ENCODE measurements at places on chromosomes 5 and 9. TPM values are rescaled to one million over a fixed set of nuclear protein-coding genes. Genes with fewer than 3 reads are reported as not detected.
A peak's percentile ranks its signal among the peaks of the same experiment; 100 is the strongest.

DNA sequence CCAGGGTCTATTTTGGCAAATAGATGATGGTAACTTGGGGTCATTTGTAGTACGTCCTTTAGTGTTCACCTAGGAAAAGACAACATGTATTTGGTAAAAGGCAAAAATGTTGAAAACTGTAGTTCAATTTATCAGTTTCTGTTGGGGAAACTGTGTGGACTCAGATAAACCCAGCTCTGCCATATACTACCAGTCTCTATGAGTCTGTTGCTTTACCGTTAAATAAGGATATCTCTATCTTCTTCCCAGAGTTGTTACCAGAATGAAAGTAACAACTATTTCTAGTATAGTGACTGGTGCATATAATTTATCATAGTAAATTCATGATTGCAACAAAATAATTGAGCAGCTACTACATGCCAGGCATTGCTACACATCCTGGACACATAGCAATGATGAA, 3.8 kb upstream of the IQGAP2 start:
- ATAC-seq, result no peak

DNA sequence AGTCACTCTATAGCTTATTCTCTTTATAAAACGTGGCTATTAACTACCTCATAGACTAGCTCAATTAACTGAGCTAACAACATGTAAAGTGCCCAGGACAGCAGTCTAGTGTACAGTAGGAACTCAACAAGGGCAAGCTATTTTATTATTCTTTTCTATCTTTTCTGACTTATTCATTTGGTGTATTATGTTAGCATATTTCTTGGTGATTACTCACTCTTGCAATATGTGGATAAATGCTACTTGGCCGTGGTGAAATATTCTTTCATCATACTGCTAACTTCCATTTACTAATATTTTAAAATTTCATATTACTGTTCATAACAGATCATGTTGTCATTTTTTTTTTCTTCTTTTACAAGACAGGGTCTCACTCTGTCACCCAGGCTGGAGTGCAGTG, 4.9 kb downstream of the SLC25A51 start:
- no peak for ATAC-seq

GRCh38 chr5:84650429-84650828, 265.7 kb upstream of the EDIL3 start:
- no peak for ATAC-seq

The GHR gene
- total RNA-seq, result not detected

DNA sequence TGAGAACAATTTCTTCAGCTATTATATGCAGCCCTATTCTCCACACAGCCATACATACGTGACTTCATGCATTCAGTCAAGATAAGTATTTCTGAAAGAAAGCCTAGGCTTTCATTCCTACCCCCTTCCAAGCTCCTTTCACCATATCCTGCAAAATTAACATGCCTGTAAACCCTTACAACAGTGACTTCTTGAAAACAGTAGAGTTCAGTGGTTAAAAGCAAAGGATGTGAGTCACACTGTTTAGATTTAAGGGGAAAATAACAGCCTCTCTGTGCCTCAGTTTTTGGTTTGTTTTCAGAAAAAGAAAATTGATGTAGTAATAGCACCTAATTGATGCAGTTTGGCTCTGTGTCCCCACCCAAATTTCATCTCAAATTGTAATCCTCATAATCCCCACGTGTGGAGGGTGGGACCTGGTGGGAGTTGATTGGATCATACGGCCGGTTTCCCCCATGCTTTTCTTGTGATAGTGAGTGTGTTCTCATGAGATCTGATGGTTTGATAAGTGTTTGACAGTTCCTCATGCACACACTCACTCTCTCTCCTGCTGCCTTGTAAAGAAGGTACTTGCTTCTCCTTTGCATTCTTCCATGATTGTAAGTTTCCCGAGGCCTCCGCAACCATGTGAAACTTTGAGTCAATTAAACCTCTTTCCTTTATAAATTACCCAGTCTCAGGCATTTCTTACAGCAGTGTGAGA, 264.8 kb downstream of the CETN3 start:
- no peak for ATAC-seq

DNA sequence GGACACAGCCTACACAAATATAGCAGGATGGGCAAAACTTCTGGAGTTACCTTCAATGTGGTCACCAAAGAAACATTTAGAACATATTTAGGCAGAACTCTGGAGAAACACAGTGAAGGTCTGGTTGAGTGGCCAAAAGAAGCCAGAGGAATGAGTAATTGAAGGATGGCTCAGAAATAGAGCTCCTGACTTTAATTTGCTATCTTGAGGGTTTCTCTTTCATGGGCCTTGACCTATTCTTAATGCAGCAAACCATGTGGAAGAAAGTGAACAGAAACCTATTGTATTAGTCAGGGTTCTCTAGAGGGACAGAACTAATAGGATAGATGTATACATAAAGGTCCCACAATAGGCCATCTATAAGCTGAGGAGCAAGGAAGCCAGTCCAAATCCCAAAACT, 650.5 kb downstream of the ACTL7B start:
- no peak for ATAC-seq

The PRELID2 gene
- 7.7 TPM for total RNA-seq

The PCDHGA12 gene
- total RNA-seq, result not detected

The ADGRD2 gene
- not detected for total RNA-seq

DNA sequence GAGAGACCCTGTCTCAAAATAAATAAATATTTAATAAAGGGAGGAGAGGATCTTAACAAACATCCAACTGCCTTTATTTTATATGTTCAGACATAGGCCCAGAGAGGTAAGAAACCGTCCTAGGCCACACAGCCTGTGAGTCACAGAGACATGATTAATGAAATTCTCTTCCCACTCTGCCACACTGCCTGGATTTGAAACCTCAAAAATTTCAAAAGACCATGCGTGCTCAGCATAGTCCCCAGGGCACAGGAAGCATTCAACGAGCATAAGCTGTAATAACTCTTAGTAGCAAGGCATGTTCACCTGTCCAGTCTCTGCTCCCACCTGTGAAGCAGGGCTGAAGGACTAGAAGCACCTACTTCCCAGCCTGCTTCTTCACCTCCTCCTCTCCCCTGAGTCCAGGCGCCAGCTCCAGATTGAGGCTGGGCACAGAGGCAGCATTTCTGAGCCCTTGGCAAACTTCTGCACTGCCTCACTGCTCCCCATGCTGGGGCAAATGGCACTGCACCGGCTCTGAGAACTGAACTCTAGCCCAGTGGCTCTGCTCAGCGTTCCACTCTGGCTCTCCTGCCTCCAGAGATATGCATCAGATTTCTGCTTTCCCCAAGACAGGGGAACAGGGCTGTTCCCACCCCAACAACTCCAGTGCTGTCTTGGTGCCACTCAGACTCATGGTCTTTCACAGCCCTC, 1.1 kb downstream of the FAT2 start:
- peak; percentile 76 for ATAC-seq

The ADRB2 gene
- 1.1 TPM for total RNA-seq

DNA sequence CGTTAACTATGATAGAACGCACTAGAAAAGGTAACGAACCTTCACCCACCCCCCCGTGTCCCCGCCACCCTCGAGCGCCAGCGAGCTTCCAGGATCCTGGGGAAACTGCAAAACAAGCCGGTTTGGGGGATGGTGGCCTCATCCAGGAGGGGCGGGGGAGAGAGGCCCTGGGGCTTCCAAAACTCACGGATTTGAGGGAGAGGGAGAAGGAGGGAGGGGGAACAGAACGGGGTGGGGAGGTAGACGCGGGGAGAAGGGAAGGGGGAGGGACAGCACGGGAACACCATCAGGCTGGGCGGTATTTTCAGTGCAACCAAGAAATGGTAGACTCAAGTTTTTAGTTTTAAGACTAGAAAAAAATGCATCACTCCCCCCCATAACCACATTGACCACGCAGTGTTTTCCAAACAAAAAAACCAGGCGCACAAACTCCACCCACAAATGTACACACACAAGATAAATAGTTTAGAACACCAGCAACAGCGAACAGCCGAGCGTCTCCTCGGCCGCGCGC, 1.4 kb downstream of the NRARP start:
- ATAC-seq, result no peak

The CCL27 gene
- total RNA-seq, result 1.6 TPM

DNA sequence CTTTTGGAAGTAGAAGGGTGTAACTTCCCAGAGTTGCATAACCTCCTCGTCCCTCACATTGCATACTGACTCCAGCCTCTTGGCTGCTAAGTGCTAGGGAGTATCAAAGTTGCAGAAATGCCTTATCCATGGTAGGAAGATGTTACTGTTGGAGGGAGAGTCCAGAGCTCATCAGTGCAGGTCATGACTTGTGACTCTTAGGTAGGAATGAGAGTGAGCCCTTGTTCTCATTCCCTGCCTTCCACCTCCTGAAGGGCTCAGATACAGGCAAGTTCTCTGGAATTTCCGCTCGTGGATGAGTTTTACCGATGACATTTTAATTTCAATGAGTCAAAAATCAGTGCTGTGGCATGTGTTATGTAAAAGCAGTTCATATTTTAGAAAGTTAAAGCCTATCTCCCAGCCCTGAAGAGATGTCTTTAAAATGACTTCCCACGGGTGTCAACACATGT, 17.0 kb downstream of the IRX1 start:
- ATAC-seq, result no peak

DNA sequence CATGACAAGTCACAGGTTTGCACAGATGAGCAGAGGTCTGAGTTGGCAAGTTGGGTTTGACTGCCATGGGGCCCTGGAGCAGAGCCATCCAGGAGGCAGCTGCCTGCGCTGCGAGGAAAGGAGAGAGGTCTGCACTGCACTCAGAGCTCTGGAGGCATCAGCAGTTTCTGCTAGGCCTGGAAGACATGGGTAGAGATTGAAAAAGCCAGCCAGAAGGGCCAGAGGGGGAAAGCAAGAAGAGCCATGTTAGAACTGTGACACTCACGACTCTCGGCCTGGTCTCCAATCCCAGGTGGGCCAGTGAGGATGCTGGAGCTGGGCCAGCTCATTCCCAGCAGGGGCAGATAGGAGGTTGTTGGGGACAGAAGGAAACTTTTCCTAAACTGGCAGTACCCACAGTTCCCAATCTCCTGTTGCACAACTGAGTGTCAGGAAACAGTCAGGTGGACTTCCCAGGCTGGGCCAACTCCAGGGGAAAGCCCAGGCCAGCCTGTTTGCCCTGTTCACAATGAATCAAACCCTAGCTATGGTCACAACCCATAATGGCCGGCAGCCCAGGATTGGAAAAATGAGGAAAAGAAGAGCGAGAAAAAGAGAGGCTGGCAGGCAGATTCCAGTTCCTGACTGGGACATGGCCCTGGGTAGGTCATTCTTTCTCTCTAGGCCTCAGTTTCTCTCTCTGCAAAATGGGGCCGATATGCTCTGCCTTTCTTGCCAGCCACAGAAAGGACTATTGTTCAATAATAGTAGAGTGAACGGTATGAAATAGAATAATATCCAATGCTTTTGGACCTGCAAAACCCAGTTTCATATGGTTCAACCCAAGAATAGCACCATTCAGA, 7.8 kb upstream of the ORM1 start:
- ATAC-seq, result no peak

DNA sequence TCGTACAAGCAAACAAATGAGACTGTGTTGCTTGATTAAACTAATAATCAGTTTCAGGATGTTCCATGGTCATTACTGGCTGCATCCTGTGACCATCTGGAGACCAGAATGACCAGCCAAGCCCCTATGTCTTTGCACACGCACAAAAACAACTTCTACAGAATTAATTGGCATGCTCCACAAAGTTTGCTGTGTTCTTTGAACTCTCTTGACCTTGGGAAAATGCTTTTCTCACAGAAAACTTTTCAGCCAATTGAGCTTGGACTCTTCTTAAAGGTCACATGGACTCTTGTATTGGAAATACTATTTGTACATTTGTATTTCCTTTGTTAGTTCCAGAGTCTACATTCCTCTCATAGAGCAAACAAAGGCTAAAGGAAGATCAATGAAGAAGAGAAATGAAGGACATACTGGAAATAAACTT, 147.8 kb downstream of the ARRDC3 start:
- ATAC-seq, result no peak

GRCh38 chr9:126057121-126057825, 269.4 kb upstream of the MVB12B start:
- ATAC-seq, result no peak

The PIP5KL1 gene
- 3.7 TPM for total RNA-seq

GRCh38 chr9:92484563-92484962, 2.3 kb upstream of the ASPN start:
- no peak for ATAC-seq

The IL9 gene
- 29.3 TPM for total RNA-seq

The TMEM252 gene
- not detected for total RNA-seq

GRCh38 chr5:152202321-152202720, 202.8 kb downstream of the NMUR2 start:
- no peak for ATAC-seq

DNA sequence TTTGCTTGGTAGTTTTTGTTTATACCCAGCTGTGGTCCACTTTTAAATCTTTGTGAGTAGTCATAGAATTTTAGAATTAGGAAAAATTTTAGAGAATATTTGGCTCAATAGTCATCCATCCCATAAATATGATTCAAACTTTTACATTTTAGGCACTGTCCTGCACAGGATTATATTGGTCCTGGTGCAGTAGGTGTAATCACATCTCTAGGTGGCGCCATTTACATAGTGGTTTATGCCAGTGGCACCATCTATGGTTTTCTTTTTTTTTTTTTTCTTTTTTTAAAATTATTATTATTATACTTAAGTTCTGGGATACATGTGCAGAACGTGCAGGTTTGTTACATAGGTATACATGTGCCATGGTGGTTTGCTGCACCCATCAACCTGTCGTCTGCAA, 260.7 kb upstream of the KCNN2 start:
- no peak for ATAC-seq

- no peak for ATAC-seq
Measured at GRCh38 chr9:123523001-123523400, 167.0 kb downstream of the CRB2 start.

The IRX1 gene
- not detected for total RNA-seq

GRCh38 chr9:81858657-81859430, 69.4 kb upstream of the SPATA31D4 start:
- ATAC-seq, result no peak

DNA sequence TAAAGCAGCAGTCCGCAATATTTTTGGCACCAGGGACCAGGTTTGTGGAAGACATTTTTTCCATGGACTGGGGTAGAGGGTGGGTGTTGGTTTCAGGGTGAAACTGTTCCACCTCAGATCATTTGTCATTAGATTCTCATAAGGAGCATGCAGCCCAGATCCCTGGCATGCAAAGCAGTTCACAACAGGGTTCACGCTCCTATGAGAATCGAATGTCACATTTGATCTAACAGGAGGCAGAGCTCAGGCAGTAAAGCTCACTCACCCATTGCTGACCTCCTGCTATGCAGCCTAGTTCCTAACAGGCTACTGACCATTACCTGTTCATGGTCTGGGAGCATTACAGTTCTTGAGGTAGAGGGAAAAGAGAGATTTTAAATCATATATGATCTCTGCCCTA, 241.5 kb upstream of the COX7C start:
- no peak for ATAC-seq

GRCh38 chr9:87227456-87227855, 270.2 kb upstream of the DAPK1 start:
- ATAC-seq, result no peak

Data from activated T-helper 17 cell treated with anti-CD3 and anti-CD28 coated beads, Interleukin-2, amount 50 U/mL, for 72 hours (primary cell).